Left renal cortex interstitium (tissue), 4 donors: ENCODE measurements at places on chromosomes 6 and 20. TPM values are rescaled to one million over a fixed set of nuclear protein-coding genes. Genes with fewer than 3 reads are reported as not detected.

GRCh38 chr20:47727909-47728361, 57.3 kb downstream of the SULF2 start:
- no peak for DNase-seq

GRCh38 chr6:100257793-100258395, 206.8 kb downstream of the SIM1 start:
- DNase-seq = no peak

- DNase-seq = no peak
Observed at GRCh38 chr20:37797669-37798175, 103.9 kb downstream of the CTNNBL1 start.

DNA sequence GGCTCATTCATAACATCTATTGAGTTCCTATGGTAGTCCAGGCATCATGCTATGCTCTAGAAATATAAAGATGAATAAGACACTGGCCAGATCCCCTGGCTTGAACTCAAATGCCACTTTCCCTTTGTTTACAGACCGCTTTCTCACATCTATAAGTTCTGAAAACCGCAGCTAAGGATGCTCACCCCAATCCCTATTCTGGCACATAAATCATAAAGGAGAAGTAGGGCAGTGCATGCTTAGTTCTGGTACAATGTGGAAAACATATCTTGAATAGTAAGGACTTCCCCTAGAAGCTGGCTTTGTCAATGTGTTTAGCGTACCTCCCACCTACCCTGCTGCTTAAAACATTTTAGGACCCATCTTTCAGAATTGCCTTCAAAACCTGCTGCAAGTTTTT, 26.4 kb downstream of the MRS2 start:
- no peak for DNase-seq

DNA sequence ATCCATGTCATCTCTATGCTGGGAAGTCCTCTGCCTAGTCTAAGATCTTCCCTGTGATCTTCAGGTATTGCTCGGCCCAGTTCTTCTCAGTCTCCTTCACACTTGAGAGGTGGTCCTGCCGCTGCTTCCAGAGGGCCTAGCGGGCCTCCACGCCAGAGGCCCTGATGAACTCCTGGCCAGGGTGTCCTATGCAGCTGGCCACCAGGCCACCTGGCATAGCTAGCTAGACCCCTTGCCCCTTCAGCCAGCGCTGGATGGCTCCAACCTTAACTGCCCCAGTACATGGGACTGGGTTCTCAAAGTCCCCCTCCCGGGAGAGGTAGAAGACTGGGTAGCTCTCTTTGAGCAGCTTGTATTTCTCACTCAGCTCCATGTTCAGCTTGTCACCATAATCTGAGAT, 81.1 kb downstream of the ZFP64 start:
- no peak for DNase-seq

GRCh38 chr6:169188475-169188874, 65.2 kb downstream of the THBS2 start:
- no peak for DNase-seq

- DNase-seq = no peak
Observed at GRCh38 chr20:47318027-47318585, 38.4 kb downstream of the ZMYND8 start.

DNA sequence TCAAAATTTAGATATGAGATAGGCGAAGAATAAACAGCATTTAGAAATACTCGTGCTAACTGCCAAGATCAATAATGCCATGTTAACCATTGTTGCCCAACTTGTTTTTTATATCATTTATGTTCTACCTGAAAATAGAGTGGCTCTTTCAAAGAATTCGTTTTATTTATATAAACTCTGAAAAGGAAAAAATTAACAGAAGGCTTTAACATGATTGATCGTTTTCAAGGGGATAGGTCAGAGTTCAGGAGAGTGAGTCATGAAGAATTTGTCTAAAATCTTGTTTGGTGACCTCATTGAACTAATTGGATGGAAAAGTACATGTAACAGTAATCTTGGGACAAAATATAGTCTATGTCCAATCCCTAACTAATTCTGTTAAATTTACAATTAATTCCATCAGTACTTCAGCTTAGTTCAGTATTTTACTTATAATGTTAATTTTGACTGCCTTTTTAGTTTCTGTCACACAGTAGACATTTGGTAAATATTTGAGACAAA, 11.1 kb upstream of the ELOVL2 start:
- DNase-seq = no peak

DNA sequence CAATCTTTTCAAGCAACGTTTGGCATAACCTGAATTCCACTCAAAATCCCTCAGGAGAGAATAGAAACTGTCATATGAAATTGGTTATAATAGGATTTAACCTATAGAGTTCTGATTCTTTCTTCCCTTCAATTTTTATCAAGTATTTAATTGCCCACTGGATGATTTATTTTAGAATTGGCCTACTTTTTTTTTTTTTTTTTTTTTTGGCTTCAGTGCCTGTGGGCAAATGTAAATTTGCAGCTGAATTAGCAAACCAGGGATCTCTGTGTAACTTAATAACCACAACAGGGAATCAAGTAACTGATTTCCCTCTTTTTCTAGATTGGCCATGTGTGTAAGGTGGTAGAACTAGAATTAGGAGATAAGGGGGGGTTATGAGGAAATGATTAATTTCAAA, 157.0 kb downstream of the SOX4 start:
- DNase-seq = no peak

GRCh38 chr20:43563429-43563828, 4.6 kb downstream of the SGK2 start:
- no peak for DNase-seq

- no peak for DNase-seq
Observed at GRCh38 chr6:35601331-35602132, 87.2 kb downstream of the FKBP5 start.

DNA sequence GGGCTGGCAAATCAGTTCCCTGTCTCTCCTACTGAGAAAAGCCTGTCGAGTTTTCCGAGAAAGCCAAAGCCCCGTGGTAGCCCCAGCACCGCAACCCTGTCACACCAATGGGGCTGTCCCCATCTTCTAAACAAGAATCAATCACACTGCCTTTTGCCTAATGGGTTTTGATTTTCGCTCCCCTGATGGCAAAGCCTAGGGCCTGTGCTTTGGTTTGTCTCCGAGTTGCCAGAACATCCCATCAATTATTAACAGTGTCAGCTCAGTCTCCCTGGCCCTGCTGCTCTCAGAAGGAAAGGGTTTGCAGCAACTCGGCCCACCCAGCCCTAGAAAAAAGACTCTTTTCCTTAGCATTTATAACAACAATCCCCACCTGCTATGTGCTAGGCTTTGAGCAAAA, 4.2 kb downstream of the KCNB1 start:
- no peak for DNase-seq

DNA sequence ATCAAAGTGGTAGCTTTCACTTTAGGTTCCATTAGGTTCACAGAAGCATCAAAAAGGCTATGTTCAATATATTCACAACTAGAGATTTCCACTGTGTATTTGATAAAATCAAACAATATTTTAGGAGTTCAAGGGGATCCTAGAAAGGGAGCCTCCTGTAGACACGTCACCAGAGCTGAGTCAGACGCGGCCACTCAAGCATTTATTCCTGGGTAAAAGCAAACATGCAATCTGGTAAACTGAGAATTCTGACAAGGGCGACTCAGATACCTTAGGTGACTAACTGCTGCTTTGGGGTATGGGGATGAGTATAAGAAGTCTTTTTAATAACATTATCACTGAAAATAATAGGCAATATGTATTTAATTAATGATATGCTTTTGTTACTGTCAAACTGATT, 118.7 kb upstream of the HMGN3 start:
- DNase-seq = no peak

DNA sequence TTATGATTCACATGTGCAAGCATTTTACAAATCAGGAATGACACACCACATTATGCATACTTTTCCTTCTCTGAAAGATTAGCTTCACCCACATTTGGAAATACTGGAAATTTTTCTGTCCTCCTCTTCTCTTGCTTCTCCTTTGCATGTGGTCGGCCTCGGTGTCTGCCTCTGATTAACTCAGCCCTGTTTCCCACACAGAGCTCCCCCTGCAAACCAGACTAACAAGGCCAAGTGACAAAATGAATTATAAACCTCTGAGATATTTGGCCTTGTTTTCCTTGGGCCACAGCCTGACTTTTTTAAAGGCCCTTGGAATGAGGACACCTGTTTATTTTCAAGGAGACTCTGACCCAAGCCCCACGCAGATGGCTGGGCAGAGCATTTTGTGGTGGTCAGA, 9.0 kb upstream of the CCN6 start:
- no peak for DNase-seq

- no peak for DNase-seq
Observed at GRCh38 chr20:62362991-62363919, 3.9 kb downstream of the LAMA5 start.

DNA sequence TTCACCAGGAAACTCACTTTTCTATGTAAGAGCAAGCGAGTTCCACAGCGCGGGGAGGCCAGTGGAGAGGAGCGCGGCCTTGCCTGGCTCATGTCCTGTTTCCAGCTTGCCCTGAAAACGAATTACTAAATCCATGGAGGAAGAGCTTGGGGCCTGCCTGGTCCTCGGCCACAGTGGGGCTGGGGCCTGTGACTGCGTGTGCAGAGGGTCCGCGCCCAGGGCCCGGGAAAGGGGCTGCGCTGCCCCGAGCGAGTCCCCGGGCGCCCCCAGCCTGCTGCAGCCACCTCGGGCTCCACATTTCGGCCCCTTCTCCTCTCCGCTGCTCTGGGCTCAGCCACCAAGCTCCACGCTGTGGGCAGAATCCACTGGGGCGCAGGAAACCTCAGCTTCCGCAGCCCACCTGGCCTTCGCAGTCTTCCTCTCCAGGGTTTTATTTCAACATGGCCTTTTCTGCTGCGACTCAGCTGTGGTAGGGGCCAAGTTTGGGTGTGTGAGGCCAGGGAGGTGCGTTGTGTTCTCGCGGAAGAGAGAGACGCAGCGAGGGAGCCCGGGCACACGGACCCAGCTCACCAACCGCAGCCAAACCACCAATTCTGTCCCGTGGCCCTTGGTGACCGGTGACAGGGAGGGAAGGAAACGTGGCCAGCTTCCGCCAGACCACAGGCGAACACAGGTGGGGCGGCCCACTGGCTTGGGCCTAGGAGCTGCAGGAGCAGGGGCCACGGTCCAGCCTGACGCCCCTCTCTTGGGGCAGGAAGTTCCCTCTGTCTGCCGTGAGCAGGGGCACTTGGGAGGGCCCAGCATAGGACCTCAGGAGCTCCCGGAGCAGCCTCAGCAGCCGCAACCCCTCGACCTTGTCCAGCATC, 211.4 kb downstream of the ERMARD start:
- no peak for DNase-seq

- DNase-seq = no peak
Observed at GRCh38 chr6:170292111-170292406, 1.2 kb upstream of the DLL1 start.

- no peak for DNase-seq
Observed at GRCh38 chr6:45003387-45003786, 324.7 kb upstream of the RUNX2 start.

DNA sequence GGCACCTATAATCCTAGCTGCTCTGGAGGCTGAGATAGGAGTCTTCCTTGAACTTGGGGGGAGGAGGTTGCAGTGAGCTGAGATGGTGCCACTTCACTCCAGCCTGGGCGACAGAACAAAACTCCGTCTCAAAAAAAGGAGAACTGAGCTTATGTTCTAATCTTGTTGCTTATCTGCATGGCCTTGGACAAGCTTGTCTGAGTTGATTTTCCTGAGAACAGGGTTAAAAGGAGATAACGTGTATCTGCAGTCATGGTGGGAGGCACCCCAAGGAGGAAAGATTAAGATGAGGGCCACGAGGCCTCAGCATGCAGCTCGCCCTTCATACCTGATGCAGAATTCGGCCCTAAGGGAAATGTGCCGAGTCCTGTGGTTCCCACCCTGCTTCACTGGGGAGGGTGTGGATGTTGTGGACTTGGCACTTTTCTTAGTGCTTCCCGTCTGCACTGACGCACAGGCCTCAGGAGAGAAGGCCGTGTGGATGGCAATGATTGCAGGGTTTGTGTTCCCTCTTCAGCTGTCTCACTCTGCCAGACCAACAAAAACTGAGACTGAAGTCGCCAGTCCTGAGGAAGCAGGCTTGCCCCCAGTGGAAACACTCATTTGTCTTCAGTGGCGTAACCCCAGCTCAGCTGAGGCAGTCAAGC, 56.3 kb downstream of the EZR start:
- DNase-seq = no peak

DNA sequence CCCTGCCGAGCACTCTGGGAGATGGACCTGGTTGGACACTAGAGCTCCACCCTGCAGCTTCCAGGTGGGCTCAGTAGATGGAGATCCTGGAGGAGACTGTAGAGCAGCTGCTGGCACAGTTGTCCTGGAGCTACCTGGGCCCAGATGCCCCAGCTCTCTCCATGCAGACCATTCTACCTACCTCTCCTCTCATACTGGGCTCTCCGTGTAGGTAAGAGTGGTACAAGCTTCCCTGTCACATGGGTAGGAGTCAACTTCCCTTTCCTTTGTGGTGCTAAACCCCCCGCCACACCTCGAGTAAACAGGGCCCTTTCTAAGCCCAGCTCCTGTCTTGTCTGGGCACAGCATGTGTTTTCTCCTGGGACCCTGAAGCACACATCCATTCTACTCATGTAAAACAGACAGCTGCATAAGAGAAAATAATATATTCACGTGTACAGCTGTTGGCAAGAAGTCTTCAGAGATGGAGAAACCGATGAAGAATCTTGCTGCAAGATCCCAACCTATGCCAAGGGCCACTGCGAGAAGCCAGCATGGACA, 108.1 kb upstream of the DUSP22 start:
- DNase-seq = no peak

- DNase-seq = no peak
Observed at GRCh38 chr20:7984192-7984591, 35.4 kb downstream of the TMX4 start.

- DNase-seq = no peak
Observed at GRCh38 chr6:7314414-7314813, 1.4 kb upstream of the SSR1 start.

DNA sequence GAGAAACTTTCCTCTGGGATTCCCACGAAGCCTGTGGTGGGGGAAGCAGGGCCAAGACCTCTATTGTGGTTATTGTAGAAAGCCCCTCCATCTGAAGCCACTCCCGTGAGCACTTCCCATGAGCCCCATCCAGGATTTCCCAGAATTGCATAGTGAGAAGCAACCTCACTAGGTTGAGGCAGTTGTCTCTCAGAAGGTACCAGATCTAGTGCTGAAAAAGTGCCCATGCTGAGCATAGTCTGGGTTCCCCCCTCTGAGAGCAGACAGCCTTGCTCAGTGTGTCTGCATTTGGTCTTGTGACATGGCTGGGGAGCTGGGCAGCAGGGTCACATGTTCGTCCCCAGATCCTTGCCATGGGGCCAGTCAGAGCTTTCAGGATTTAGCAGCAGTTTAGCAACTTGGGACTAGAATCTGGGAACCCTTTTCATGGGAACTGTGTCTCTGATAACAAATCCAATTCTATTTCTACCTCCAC, 38.6 kb downstream of the SLC9A8 start:
- DNase-seq = no peak

The CHRNA4 gene
- polyA plus RNA-seq = 29.6 TPM

The OR2J3 gene
- not detected for polyA plus RNA-seq

The EYS gene
- 0.81 TPM for polyA plus RNA-seq

The COL10A1 gene
- 0.29 TPM for polyA plus RNA-seq

The MAN1A1 gene
- polyA plus RNA-seq = 101 TPM

The MUCL3 gene
- polyA plus RNA-seq = 0.13 TPM

The TRIM27 gene
- 95.9 TPM for polyA plus RNA-seq

The GATA5 gene
- polyA plus RNA-seq = 11.1 TPM

The CLVS2 gene
- polyA plus RNA-seq = 0.23 TPM

The PPP1R3G gene
- 2.2 TPM for polyA plus RNA-seq

The CD109 gene
- polyA plus RNA-seq = 11.1 TPM

The SLA2 gene
- 0.44 TPM for polyA plus RNA-seq

The GGTLC1 gene
- polyA plus RNA-seq = not detected

The TCP11 gene
- polyA plus RNA-seq = 1.9 TPM

The ASIP gene
- polyA plus RNA-seq = 0.30 TPM

The POLH gene
- polyA plus RNA-seq = 23.1 TPM

The VPS16 gene
- polyA plus RNA-seq = 45.0 TPM

The TMEM200A gene
- 28.7 TPM for polyA plus RNA-seq
